ENCODE measurements at places on chromosomes 1 and 21. TPM values are rescaled to one million over a fixed set of nuclear protein-coding genes. Genes with fewer than 3 reads are reported as not detected.

The OR2AK2 gene
- not detected for total RNA-seq

The DNASE2B gene
- not detected for total RNA-seq

GRCh38 chr1:159318784-159319551 lies 16.8 kb downstream of the FCER1A start:
- no peak for DNase-seq

The PPIAL4G gene
- total RNA-seq, result not detected

GRCh38 chr1:146049436-146049835 lies 27.9 kb upstream of the HJV start:
- DNase-seq, result no peak

The TGFBR3 gene
- 4.0 TPM for total RNA-seq

- DNase-seq, result no peak
Observed at GRCh38 chr21:35399002-35399530, 350.0 kb upstream of the RUNX1 start.

GRCh38 chr1:49824261-49824660 lies 199.5 kb downstream of the AGBL4 start:
- DNase-seq, result no peak

DNA sequence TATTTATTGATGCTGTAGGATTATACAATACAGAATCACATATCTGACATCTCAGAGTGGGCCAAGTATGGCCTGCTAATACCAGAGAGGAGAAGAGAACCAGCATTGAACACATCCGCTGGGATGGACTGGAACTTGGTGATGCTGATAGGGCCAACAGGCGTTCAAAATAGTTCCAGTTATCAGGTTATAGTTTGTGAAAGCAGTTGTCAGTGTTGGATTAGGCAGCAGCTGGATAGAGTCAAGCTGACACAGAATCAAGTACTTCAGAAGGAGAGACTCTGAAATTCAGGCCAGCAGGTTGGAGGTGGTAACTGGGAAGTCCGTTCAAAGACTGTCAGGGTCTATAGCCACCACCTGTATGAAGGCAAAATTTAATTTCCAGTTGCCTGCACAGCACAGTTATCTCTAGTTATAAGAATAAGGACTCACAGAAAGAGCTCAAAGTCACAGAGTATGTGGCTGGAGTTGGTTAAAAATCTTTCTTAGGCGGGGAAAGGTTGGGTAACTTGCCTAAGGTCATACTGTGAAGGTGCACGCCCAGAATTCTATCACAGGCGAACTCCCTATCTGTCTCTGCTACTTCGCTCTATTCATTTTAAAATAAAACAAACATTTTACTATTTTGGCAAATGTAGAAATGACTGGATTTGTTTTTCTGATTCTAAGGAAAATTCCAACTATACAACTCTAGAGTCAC lies 9.9 kb upstream of the DIPK1A start:
- no peak for DNase-seq

DNA sequence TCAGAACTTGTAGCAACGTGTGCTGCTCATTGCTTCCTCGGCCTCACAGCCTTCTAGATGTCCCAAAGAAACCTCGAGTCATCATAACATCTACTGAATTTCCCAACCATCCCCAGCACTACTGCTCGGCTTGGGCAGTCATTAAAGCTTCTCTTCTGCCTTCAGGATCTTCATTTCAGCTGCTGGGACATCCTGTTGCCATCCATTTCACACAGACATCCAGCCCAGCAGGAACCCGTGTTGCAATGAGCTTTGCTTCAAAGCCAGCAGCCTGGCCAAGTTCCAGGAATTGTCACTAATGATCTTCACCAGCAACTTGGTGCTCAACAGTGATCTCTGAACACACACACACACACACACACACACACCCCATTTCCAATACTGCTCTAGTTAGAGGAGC lies 18.5 kb downstream of the WLS start:
- peak; percentile 83 for DNase-seq

GRCh38 chr1:234551032-234551378 lies 59.0 kb downstream of the IRF2BP2 start:
- DNase-seq, result no peak

- DNase-seq, result no peak
Observed at GRCh38 chr1:193068013-193068412, 8.6 kb downstream of the RO60 start.

GRCh38 chr1:116075990-116076389 lies 35.2 kb upstream of the MAB21L3 start:
- DNase-seq, result peak; percentile 59

The CELF3 gene
- total RNA-seq, result not detected

The KIF21B gene
- 1.4 TPM for total RNA-seq

The SELP gene
- total RNA-seq, result not detected

- DNase-seq, result no peak
Observed at GRCh38 chr1:94878329-94878728, 48.6 kb downstream of the CNN3 start.

DNA sequence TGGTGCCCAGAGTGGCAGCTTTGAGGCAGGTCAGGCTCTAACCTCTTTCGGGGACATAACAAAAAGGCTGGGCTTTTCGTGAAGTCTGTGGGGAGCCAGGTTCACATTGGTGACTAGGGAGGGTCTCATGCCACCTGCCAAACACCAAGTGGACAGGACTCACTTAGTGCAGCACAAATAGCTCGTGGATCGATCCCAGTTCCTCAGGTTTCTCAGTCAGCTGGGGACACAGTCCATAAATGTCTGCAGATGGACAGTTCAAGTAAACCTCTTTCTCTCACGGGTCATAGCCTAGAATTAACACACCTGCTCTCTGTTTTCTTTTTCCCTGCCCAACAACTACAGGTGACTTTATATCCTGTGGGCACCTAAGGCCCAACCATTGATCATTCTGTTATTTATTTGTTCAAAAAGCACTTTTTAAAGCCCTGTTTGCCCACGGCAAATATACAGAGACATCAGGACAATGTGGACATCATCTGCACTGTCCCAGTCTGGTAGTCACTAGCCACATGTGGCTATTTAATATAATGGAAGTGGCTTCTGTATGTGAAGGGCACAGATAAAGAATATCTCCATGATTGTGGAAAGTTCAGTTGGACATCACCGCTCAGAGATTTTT lies 53.5 kb downstream of the CAPN2 start:
- no peak for DNase-seq

The WDR64 gene
- total RNA-seq, result not detected

The KCNH1 gene
- 7.1 TPM for total RNA-seq

DNA sequence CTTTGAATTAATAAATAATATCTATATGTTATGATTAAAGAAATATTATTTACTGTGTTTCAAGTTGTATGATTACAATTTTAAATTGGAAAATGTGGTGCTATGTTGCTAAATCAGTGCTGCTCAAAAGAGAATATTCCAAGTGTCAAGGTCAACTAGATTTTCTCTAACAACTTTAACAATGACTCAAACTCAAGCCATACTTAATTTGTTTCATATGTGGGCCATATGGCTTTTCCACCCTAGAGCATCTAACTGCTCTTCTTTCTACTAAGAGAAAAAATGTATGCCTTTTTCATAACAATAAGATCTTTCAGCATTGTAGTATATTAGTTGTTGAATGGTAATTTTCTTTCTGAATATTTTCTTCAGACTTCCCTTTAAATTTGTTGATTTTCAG lies 8.3 kb upstream of the SYT14 start:
- DNase-seq, result no peak

GRCh38 chr1:184656221-184656620 lies 98.4 kb downstream of the EDEM3 start:
- no peak for DNase-seq

- no peak for DNase-seq
Observed at GRCh38 chr1:247401310-247402119, 14.5 kb upstream of the NLRP3 start.

DNA sequence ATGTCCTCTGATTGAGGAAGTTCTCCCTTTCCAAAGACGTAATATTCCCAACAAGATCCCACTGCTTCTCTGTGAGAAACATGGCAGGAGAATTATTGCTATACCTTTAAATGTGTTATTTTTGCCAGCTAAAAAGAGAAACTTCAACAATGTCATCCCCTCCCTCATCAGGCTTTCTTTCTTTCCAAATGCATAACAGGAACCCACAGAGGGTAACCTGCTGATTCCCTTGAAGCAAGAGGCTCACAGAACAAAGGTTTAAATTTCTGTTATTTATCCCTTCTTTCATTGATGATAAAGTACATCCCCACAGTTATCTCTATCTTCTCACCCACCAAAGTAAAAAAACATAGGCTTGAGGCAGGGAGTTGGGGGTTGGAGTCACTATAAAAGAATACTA lies 102.1 kb downstream of the SLC30A10 start:
- no peak for DNase-seq

DNA sequence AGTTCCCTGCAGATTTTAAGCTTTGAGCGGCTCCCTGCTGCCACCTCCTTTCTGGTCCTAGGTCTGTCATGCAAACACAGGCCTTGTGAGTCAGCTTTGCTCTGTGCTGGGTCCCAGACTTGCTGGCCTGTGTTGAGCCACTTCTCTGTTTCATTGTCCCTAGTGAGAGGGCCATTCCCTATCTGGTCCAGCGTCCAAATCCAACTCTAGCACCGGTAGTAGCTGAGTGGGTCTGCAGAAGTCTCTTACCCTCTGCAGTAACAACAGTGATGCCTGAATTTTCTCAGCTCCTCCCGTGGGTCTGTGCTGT lies 5.8 kb downstream of the TTC22 start:
- no peak for DNase-seq

GRCh38 chr1:24329331-24329730 lies 10.2 kb downstream of the GRHL3 start:
- DNase-seq, result no peak

DNA sequence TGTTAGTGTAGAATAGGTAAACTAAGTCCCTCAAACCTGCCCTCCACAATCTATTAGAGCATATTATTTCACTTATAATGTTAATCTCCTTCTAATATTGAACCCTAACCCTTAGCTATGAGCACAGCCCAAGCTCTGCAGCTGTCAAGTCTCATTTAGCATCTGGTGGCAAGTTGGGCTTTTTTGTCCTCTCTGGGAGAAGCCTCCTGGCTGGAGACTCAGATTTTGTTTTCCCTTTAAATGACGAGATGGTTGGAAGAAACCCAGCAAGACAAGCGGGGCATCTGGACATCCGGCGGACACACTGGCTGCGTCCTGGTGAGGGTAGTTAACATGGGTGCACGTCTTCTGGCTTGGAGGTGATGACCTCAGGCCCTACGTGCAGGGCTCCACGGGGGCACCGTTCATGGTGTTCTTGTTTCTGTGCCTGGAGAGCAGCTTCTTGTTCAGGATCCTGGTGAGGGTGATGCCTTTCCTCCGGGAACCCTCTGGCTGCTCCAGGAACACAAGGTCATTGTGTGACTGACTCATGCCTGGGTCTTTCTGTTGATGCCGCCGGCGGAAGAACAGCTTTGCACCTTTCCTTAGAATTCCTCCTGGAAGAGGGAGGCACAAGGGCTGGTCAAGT lies 9.7 kb upstream of the PRDM15 start:
- DNase-seq, result no peak

DNA sequence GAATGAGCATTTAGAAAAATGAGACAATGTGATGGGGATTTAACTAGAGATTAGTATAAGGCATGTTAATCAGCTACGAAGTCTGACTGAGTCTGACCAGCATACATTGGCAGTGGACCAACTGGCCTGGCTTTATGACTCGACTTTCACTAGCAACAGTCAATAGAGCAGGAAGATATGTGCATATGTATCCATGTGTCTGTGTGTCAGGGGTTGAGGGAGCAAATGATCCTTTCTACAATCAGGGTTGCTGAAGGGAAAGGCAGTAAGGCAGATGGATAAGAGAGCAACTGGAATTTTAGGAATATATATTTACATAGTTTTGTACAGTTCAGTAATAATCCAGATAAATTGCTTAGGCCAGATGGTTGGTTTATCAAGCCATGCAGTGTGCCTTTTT lies 645.6 kb downstream of the PLA2G4A start:
- DNase-seq, result peak; percentile 35

The RAB7B gene
- total RNA-seq, result 1.1 TPM

GRCh38 chr1:150507912-150508864 lies at the start of gene ECM1:
TSS of gene ECM1 (plus strand) at chr1:150508109. CDS start at chr1:150508210, 101 bp downstream.
- peak; percentile 69 for DNase-seq
